Astrocyte of the hippocampus (primary cell): ENCODE measurements at places on chromosomes 11 and 22.

DNA sequence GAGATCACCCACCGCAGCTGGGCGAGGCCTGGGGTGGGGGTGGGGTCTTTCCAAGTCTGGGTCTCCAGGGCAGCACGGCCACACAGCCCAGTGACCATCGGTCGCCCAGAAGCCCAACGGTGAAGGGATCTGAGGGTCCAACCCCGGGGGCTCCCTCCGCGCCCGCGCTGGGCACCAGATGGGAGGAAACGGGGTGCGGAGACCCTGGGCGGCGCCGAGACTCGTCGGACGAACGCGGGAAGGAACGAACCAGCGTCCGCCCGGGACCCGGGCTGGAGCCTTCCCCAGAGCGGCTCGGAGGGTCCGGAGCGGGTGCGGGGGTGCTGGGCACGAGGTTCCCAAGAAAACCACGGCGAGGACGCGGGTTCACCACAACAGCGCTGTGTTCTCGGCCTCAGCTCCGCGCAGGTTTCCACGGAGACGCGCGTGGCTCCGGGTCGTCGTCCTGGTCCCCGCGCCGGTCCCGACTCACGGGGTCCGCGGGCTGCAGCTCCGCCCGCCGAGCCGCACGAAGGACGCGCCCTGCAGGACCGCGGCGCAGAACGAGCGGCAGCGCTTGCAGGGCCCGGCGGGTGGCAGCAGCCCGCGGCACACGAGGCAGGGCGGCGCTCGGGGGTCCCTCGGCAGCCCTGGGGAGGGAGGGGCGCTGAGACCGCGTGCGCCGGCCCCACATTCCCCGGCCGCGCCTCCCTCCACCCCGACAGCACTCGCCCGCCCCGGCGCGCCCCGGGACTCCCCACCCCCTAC lies 2.3 kb upstream of the IL17REL start:
- no peak for DNase-seq

DNA sequence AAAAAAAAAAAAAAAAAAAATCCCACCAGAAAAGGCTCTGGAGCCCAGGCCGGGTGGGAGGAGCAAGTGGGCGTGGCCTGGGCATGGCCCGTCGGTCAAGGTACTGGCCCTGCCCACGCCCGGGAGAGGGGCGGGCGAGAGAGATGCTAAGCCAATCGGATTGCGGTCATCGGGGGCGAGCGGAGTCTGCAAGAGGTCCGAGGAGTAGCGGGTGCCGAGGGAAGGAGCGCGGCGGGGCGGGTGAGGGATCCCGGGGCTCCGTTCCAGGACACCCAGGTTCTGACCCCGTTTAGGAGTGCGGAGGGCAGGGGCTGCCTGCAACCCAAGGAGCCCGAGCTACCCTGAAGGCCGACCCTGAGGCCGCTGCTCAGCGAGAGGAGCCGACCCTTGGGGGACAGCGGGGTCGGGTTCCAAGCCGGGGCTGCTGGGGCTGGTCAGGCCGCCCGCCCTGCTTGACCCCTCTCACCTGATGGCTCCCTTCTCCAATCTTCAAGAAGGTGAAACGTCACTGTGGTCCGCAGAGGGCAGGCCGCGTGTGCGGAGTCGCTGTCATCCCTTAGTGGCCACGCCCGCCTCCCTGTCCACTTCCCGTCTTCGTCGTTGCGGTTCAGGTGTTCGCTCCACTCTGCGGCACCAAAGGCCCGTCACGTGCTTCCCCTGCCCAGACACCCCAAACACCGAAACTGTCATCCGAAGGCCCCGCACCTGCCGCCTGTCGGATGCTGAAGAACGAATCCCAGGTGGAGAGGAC lies 11.1 kb upstream of the TAB1 start:
- peak; percentile 95 for DNase-seq

DNA sequence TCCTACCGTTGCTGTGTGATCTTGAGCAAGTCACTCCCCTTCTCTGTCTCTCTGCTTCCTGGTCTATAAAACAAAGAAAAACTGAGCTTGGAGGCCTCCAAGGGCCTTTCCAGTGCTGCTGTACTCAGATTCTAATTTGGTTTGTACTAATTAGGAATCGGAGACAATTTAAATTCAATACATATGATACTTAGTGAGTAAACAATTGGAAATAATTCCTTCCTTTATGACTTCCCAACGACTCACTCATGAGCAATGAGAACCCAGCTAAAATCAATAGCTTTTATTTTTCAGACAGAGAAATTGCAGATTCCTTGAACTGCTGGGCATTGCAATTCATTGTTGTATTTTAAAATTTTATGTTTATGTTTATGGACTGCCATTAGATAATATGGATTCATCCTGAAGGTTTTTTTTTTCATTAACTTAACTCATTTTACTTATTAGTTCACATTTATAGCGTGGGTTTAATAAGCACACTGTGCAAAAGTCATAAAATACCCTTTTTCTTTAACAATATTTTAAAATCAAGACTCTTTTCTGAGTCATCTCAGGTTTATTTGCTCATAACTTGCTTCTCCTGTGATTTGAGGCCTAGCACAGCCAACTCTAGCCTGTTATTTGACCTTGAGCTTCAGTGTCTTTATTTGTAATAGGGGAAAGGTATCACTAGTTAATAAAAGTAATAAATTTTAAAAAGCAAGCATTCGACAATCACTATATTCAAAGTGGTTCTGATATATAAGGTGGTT lies 95.8 kb downstream of the TP53I11 start:
- DNase-seq, result no peak

DNA sequence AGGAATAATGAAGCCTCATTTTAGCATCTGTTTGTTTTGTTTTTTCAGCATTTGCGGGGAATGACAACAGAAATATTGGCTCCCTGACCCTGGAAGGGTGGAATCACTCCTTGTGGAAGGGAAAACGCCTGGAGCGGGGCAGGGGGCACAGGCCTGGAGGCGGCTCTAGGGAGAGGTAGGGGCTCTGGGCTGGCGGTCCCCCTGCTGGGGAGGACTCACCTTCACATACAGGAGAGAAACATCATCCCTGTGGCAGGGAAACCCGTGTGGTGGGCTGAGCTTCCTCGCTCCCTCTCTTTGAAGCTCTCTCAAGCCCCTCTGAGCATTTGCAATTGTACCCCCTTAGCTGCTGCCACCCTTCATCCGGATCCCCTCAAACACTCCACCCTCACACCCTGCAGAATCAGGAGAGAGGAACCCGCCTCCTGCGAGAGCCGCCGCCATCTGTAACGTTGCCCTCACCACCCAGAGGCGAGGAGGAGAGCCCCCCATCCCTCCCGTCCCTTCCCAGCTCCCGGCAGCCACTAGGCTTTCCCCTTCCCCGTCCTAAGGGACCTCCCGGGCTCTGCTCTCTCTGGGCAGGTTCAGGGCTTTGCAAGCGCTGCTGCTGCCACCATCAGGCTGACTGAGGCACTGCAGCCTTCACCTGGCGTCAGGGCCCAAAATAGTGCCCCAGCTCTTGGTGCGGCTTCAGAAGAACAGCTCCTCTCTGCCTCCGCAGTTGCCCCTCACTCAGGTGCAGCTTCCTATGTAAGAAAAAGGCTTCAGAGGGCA lies 10.4 kb downstream of the KIRREL3 start:
- DNase-seq, result peak; percentile 93

GRCh38 chr11:17473071-17473744 lies 3.4 kb downstream of the ABCC8 start:
- peak; percentile 5 for DNase-seq

DNA sequence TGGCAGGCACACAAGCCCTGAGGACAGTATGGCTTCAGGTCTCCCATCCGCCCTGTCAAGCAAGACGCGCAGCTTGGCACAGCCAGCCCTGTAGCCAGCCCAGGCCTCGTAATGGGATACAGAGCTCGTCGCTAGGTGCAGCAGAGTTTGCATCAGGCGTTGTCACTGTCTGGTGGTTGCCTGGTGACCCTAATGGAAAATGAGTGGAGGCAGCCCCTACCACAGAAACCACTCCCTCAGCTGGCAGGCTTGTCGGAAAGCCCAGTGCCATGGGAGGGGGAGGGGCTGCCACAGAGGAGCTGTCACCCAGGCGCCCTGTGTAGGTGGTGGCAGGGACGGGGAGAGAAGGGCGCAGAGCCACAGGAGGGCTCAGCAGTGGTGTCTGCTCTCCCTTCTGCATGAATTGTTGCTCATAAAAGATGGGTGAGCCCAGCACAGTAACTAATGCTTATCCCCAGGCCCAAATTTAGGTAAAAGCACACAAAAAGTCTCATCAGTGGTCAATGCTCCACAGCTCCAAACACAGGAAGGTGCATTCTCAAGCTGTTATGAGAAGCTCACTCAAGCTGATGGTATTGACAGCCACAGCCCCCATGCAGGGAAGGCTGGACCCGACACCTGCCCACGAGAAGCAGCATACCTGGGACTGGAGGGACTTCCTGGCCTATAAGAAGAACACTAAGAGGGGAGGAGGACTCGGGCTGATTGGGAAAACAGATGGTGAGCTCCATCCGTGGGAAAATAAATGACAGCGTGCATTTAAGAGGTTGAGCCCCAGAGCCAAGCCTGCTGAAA lies 164.6 kb downstream of the ETS1 start:
- DNase-seq, result no peak

DNA sequence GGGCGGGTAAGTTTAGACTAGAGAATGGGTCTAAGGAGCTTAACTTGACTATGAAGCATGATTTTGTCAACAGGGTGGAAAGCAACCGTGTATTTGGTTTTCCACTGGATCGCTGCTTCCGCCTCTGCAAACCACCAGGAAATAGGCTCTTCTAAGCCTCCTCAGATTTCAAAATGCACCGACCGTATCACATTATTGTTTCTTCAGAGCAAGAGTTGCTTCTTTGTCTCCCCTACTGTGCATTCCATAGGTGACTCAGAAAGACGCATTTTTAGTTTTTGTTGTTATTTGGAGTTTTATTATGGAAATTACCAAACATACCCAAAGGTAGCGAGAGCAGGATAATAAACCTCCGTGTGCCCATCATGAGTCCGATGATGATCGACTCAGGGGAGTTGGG lies 64.3 kb upstream of the RASD2 start:
- peak; percentile 47 for DNase-seq

GRCh38 chr11:124737638-124738305 lies 2.0 kb upstream of the NRGN start:
- DNase-seq, result no peak

DNA sequence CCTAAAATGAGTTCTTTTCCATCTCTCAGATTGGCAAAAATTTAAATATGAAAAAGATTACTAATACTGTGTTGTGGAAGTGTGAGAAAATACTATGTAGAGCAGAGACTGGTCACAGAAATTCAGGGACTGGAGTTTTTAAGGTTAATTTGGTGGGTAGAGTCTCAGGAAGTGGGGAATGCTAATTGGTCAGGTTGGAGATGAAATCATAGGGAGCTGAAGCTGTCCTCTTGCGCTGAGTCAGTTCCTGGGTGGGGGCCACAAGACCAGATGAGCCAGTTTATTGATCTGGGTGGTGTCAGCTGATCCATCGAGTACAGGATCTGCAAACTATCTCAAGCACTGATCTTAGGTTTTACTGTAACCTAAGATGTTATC lies 29.4 kb upstream of the TMEM86A start:
- no peak for DNase-seq

- DNase-seq, result no peak
Observed at GRCh38 chr11:30006876-30007275, 10.0 kb downstream of the KCNA4 start.

GRCh38 chr11:128467041-128467440 lies 120.3 kb downstream of the ETS1 start:
- no peak for DNase-seq

DNA sequence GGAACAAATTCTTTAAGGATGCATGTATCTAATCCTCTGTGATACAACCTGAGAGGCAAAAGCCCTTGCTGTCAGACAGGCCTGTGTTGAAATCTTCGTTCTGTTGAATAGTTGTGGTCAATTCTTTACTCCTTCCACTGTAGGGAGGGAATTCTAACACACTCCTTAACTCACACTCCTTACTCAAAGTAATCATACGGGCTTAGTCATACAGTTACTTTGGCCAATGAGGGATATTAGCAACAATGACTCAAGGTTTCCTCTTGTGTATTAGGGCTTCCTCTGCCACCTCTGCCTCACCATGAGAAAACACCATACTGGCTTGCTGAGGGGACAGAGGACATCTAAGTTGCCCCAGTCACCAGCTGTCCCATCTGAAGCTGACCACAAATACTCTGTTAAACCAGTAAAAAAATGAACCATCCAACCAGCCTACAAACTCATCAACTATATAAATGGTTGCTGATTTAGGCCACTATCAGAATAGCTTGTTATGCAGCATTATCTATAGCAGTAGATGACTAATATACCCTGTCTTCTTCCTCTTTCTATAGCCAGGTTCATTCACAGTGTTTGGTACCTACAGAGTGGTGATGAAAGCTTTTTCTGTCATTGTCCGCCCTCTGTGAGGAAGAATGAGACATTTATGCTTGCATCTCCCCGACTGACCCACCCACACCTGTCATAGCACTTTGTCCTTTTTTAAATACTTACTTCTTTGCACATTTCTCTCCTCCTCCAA lies 322.8 kb upstream of the SYN3 start:
- DNase-seq, result peak; percentile 87

- no peak for DNase-seq
Observed at GRCh38 chr22:25628494-25628893, 64.0 kb downstream of the GRK3 start.

- DNase-seq, result no peak
Observed at GRCh38 chr11:8325591-8326304, 62.1 kb upstream of the LMO1 start.

DNA sequence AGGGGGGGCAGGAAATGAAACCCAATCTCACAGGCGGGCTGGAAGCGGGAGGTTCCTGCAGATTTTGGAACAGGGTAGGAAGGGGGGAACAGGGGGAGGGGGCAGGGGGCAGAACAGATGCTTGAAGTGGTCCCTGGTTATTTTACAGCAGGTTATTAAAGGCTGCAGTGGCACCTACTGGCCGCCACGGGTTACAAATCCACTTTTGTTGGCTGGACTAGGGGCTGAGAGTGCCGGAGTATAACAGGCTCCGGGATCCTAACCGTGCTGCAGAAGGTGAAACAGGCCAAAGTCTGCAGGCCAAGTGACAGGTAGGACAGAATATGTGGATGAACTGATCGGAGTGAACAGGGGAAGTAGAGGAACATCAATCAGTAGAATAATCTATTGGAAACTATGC lies 2.5 kb downstream of the ROBO3 start:
- DNase-seq, result peak; percentile 61

- no peak for DNase-seq
Observed at GRCh38 chr22:38886333-38886732, 14.3 kb upstream of the CBX6 start.

DNA sequence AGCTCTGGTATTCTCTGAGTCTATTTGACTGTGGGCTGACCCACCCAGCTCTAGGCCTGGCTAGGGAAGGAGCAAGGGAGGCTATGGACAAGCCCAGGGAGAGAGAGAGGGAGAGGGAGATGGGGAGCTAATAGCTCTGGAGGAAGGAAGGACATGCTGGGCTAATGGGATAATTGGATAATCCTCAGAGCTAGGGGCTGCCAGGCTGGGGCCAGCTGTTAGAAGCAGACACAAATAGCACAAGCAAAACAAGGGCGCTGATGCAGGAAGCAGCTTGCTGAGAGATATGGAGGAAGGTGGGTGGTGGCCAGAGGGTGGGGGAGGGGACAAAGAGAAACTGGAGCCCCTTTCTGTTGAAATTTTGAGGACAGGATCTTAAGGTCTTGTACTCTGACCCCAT lies 23.2 kb downstream of the ADORA2A start:
- DNase-seq, result no peak

GRCh38 chr11:79437278-79437980 lies 3.4 kb downstream of the TENM4 start:
- DNase-seq, result peak; percentile 90

GRCh38 chr22:20852503-20852902 lies 6.1 kb downstream of the PI4KA start:
- no peak for DNase-seq
